Neural progenitor cell (in vitro differentiated cells): ENCODE measurements at places on chromosomes 6 and 20. TPM values are rescaled to one million over a fixed set of nuclear protein-coding genes. Genes with fewer than 3 reads are reported as not detected.

C6orf58 gene
- total RNA-seq: not detected in 2 replicates

DNA sequence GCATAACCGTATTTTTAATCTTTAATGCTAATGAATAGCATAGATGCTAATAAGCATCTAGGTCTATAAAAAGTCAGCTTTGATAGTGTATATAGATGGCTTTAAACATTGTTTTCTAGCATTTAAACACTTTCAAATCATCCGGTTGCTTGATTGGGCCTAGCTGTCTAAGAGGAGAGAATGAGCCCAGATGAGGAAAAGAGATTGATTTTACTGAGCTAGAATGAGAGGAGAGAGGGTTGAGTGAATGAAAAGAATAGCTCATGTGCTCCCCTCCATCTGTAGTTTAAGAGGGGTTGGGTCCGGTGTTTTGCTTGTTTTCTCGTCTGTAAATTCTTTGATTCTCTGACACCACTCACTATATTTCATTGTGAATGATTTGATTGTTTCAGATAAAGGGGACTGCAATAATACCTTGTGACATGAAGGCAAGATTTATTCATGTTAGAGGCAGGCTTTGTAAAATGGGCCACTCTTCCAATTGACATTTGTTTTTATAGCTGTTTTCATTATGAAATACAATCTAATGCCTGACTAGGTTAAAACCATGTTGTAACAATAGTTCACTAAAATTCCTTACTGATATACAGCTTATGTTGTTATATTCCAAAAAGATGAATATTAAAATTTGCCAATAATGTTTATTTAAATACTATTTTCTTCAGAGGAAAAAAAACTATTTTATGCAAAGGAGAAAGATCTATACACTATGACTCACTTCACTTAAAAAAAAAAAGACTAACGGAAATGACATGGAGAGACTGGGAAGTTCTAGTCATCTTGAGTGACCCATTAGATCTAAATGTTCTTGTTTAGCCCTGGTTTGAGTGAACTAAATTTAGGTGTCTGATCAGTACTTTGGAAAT lies 3.2 kb downstream of the PTPN1 start:
- DNase-seq: no peak

- DNase-seq: no peak
Measured at GRCh38 chr20:11719153-11719552, 198.5 kb upstream of the BTBD3 start.

GRCh38 chr6:21133901-21134300 lies 459.6 kb upstream of the SOX4 start:
- peak; percentile 45 for DNase-seq

GRCh38 chr6:119226089-119226488 lies 123.5 kb downstream of the MAN1A1 start:
- DNase-seq: no peak

- no peak for DNase-seq
Measured at GRCh38 chr6:42744351-42744893, 1.5 kb downstream of the TBCC start.

DNA sequence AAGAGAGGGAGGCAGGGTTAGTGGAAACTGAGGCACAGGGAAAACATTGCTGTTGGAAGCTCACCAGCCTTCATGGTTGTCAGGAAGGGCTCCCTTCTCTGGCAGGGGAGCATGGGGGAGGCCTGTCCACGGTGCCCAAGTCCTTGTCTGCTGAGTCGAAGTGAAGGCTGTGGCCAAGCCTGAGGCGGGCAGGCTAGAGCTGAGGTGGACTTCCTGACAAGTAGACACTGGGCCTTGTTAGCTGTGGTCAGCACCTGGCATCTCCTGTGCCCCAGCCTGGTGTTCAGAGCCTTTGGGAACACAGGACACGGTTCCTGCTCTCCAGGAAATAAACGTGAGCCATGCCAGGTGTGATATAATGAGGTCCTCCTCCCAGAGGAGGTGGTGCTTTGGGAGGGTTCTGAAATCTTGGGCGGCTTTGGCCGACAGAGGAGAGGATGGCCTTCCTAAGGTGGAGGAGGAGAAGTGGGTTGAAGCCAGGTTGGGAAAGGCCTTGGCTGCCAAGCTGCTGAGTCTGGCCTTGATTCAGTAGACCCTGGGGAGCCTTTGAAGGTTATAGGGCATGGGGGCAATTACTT lies 138.4 kb upstream of the RNF24 start:
- DNase-seq: no peak

DNA sequence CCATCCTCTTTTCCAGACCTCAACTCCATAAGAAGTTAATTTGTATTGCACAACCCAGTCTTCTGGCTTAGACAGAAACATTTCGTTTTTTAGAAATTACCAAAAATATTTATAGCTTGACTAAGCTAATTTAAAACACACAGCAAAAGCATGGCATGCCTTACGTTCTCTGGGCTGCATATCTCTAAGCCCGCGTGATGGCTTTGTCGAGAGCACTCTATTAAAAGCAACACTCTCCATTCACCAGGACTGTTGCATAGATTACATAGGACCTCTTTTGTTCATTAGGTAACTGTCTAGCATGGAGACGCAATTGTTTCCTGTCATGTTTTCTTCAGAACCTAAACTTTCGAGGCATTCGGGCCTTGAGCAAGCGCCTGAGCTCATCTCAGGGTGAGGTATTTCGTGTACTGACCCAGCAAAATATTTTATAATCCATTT lies 104.5 kb downstream of the IBTK start:
- DNase-seq: no peak
